ENCODE measurements at places on chromosomes 6 and 20.
A peak's percentile ranks its signal among the peaks of the same experiment; 100 is the strongest.

DNA sequence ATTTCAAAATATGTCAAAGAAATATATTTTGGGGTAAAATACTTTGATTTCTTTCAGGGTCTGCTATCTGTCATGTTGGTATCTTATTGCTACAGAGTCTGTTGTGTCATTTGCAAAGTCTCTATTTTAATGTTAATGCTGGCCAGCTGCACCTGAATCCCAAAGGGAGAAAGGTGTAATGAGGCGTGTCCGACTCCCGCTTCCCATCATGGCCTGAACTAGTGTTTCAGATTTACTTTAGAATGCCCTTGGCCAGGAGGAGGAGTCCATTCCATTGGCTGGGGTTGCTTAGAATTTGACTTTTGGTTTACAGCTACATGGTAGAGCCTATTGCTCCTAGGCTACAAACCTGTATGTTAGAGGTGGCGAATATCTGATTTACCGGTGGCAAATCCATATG is 69.3 kb downstream of the FAM50B start:
- no peak for DNase-seq

DNA sequence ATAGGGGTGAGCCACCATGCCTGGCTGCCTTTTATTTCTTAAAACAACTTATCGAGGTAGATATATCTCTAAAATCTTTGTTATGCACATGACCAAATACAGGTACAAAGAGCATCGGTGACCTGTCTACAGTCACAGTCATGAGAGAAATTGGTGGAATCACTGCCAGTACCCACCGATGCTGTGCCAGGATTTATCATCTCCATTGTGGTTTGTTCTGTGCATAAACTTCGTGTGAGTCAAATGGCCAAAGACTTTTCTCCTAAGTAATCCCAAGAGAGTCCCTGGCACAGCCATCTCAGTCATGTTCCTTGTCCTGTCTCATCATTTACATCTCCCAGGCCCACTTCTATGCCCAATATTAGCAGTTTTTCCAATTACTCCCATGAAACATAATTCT is 9.0 kb downstream of the GSTA3 start:
- no peak for DNase-seq

DNA sequence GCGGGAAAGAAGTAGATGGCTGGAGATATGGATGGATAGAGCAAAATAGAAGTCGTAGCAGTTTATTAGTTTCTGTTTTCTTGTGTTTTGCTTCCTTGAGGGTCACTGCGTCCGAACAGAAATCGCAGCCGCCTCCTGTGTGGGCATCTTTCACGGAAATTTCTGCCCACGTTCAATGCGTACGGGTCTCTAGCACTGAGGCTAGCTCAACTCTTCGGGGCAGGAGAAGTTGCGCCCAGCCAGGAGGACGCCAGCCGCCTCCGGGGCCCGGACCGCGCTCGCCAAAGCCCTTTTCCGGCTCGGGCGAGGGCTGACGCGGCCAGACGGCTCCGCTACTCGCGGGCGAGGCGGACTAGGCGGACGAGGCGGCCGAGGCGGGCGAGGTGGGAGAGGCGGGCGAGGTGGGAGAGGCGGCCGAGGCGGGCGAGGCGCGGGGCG is 814 bp downstream of the TFAP2B start:
- no peak for DNase-seq

DNA sequence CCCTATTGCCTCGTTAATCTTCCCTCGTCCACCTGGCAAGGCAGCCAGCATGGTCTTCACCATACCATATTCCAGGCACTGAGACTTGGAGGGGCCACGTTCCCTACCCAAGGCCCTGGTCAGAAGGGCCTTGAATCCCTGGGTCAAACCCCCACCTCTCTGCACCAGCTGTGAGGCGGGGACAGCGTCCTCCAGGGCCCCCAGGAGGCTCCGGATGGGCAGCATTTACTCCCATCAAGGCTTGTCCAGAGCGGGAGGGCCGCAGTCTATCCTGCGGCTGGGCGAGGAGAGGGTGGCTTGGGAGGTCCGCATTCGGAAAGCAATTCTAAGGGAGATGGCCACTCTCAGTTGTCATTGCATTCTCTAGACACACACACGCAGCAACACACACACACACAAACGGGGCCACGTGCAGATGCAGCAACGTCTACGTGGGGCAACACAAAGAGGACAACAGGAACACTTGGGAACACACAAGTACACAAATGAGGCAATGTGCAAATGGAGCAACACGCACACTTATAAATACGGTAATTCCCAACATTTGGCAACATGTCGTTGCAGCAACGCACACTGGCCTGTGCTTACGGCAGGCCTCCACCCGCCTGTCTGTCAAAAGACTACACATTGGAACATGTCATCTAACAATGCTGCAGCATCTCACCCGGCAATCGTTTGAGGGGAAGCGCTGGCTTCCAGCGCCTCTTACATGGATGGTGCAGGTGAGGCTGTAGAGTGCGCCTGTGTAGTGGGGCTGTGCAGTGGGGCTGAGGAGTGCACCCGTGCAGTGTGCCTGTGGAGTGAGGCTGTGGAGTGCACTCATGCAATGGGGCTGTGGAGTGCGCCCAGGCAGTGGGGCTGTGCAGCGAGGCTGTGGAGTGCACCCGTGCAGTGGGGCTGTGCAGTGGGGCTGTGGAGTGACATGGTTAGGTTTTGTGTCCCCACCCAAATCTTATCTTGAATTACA is 12.9 kb upstream of the NTSR1 start:
- no peak for DNase-seq

DNA sequence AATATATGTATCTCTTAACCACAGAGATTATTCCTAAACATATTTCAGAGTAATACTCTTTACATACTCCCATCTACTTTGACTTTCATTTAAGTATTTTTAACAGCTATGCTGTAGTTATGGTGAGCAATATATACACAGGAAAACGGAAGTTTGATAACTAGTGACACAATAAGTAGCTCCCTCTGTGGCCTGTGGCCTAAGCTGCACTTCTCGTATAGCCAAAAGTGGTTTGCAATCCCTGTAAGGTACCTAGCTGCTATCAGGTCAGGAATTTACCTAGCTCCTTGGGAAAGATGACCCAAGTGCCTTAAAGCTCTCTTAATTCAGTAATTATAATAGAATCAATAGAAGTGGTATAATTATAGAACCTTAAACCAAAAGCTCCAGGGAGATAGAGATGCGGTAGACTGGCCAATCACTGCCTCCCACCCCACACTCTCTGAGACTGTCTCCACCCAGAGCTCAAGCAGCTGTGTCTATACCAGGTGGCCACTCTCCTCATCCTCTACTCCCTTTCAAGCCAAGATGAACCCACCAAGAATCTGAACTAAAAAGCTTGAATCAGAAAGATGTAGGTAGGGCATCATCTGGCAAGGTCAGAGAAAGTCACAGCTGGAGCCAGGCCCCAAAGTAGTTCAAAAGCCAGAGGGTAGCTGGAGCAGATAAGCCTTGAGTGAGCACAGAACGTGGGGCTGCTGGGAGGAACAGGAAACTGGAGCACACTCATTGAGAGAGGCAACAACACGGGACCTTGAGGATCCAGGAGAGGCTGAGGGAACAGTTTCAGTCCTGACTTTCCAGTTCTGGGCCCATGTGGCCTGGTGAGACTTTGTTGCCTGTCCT is 84.9 kb upstream of the ASF1A start:
- no peak for DNase-seq

DNA sequence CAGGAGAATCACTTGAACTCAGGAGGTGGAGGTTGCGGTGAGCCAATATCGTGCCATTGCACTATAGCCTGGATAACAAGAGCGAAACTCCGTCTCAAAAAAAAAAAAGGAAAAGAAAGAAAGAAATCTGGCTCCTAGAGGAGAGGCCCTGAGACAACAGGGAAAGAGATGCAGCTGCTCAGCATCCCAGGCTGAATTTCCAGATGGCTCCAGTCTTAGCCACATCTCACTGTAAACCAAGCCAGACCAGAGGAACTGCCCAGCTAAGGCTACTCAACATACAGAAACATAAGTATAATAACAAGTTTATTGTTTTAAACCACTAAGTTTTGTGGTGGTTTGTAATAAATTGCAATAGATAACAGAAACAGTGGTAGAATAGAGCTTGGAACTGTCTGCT is 38.5 kb upstream of the TASP1 start:
- DNase-seq = no peak

- DNase-seq = no peak
Measured at GRCh38 chr20:2473516-2473915, 2.9 kb upstream of the SNRPB start.

DNA sequence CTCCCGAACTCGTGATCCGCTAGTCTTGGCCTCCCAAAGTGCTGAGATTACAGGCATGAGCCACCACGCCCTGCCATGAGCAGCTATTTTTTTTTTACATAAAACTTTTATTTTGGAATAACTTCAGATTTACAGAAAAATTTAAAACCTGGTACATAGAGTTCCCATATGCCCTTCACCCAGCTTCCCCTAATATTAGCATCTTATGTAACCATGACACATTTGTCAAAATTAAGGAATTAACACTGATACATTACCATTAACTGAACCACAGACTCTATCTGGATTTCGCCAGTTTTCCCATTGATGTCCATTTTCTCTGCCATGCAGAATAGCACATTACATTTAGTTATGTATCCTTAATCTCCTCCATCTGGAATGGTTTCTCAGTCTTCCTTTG is 14.3 kb upstream of the RALGAPB start:
- DNase-seq = no peak

DNA sequence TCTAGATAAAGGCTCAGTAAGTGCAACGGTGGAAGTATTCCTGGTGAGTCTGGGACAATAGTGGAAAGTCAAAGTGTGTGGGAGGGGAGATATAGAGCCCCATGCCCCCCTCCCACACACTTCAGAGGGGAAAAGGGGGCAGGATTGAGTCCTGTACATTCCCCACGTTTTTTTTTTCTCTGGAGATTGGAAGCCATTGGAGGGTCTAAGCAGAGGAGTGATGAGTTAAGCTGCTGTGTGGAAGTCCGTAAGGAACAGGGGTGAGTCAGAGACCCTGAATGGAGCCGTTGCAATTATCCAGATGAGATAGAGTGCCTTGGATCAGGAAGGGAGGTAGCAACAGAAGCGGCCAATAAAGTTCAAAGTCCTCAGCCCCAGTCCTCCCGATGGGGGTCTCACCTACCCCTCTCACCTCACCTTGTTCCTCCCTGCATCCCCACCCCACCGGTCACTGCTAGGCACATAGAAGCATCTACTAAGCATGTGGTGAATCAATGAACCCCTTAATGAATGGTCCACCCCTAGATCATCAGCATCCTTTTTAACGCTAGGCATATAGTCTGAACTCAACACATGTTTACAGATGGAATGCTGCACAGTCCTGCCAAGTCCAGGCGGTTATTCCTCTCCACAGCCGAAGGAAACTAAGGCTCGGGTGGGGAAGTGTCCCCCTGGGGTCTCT is 662 bp upstream of the SLC9A8 start:
- no peak for DNase-seq

- DNase-seq = no peak
Measured at GRCh38 chr6:94727710-94728109, 849.6 kb upstream of the MANEA start.

GRCh38 chr20:24736131-24736843 is 212.8 kb upstream of the CST7 start:
- DNase-seq = no peak

DNA sequence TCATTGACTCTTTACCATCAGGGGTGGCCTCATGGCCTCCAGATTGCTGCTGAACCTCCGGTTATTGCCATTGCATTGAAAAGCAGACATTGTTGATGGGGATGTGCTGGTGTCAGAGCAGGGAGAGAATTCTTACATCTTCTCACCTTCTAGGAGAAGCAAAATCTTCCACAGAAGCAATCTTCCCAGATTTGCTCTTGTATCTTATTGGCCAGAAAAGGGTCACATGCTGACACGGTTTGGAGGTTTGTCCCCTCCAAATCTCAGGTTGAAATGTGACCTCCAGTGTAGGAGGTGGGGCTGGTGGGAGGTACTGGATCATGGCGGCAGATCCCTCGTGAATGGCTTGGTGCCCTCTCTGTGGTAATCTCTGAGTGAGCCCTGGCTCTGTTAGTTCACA is 10.7 kb downstream of the TP53RK start:
- DNase-seq = no peak

- no peak for DNase-seq
Measured at GRCh38 chr6:2042956-2043648, 202.3 kb downstream of the GMDS start.

DNA sequence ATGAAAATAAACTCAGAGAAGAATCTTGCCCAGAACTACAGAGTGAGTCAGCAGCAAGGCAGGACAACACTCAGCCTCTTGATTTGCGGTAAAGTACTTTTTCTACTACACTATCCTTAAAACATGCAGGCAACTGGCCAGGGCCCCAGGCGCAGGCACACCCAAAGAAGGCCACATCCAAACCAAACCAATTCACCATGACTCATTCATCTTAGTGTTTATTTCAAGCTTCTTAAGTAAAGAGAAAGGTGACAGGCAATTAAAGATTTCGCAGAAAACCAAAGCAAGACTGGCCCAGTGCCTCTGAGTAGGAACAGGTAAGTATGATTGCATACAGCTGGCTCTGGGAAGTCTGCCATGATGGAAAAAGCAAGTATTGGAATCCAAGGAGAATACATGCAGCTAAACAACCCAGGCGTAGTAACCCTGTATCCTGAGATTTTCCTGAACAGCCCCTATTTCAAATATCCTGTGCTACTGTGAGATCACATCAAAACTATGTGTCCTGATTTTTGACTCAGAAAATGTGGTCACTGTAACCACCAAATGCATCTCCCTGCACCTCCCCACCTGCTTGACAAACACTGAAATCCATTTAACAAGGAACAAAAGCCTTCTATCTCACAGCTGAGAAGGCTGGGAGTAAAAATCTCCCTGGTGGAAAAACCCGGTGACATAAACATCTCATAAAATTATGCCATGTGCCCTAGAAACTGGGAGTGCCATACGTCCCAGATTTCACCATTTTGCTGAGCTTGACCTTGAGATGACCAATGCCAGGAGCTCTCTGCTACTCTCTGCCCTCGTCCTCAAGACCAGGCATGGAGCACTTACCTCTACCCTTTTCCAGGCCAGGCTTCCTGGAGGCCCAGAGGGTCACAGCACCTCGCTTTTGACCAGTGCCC is 12.4 kb downstream of the WFDC3 start:
- peak; percentile 86 for DNase-seq

DNA sequence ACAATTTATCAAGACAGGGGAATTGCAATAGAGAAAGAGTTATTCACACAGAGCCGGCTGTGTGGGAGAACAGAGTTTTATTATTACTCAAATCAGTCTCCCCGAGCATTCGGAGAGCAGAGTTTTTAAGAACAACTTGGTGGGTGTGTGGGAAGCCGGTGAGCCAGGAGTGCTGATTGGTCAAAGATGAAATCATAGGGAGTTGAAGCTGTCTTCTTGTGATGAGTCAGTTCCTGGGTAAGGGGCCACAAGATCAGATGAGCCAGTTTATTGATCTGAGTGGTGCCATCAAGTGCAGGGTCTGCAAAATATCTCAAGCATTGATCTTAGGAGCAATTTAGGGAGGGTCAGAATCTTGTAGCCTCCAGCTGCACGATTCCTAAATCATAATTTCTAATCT is 50.0 kb upstream of the ECI2 start:
- DNase-seq = no peak

DNA sequence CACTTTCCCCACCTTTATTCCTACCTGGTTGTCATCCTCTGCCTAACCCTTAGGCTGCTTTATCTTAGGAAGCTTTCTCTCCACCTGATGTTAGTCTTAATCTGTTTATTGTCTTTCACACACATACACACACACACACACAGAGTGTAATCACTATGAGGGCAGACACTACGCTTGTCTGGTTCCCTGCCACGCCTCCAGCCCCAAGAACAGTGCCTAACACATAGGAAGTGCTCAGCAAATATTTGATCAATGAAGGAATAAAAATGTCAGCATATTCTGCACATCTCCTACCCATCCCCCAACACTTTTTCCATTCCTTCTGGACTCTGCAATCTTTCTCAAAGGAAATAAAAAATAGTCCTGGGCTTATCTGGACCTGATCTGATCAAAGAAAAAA is 51.1 kb upstream of the NFATC2 start:
- no peak for DNase-seq
